SK-N-SH treated with all-trans-retinoic acid at 6 μM for 48 hours (cell line): ENCODE measurements at places on chromosomes 12 and 14.

- ATAC-seq: no peak
Observed at GRCh38 chr14:35821564-35822411, 4.3 kb upstream of the BRMS1L start.

DNA sequence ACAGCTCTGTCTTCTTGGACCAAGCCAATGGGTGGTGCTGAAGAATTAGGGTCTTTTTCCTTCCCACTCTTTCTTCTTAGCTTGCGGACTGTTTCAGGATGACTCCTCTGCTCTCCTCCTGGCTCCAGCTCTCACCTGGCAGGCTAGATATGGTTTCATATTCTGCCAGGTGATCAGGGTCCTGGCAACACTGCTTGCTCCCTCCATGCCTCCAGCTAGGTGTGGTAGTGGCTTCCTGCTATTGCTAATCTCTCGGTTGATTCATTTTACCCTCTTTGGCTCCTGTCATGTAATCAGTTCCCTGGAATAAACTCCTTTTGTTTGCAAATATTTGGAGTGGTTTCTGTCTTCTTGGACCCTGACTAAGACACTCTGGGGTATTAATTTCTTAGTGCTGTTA lies 4.3 kb upstream of the GZMH start:
- ATAC-seq: no peak

DNA sequence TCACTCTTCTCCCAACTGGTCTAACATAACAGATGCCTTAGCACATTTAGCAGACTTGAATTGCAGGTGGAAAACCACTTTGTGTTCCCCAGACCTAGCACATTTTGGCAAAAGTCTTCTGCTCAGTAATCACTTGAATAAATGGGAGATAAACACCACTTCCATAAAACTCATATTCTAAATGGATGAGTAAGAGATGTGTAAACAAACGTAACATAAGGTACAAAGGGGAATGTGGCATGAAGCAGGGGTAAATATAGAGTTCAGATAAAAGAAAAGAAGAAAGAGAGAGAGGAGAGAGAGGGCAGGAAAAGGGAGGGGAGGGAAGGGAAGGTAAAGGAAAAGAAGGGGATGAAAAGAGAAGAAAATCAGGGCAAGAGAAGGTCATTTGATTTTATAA lies 17.0 kb upstream of the KERA start:
- no peak for ATAC-seq

- no peak for ATAC-seq
Observed at GRCh38 chr14:55645145-55645544, 65.1 kb downstream of the KTN1 start.

DNA sequence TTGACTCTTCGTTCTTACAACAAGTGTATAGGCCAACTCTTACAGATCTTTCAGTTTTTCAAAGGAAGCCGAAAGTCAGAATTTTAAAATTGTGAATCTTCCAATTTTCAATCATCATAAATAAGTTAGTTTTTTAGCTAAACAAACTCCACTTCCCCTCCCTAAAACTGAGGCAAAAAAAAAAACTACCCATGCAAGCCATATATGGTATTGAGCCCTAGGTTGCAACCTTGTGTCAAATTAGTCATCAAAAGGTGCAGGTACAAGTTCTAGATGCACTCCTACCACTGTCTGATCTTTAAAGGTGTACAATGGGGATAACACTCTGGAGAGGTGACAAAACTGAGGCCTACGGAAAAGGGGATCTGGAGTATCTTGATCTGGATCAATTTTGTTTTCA lies 97.9 kb downstream of the PAWR start:
- ATAC-seq: no peak

- ATAC-seq: peak; percentile 91
Observed at GRCh38 chr12:32106517-32107358, at the start of gene BICD1. Gene BICD1, plus strand, starts transcription at chr12:32106847. Its CDS starts 485 bp downstream, at chr12:32107332.

- ATAC-seq: no peak
Observed at GRCh38 chr14:96889091-96889490, 91.9 kb downstream of the VRK1 start.

- no peak for ATAC-seq
Observed at GRCh38 chr12:119047641-119048040, 66.3 kb downstream of the SRRM4 start.

DNA sequence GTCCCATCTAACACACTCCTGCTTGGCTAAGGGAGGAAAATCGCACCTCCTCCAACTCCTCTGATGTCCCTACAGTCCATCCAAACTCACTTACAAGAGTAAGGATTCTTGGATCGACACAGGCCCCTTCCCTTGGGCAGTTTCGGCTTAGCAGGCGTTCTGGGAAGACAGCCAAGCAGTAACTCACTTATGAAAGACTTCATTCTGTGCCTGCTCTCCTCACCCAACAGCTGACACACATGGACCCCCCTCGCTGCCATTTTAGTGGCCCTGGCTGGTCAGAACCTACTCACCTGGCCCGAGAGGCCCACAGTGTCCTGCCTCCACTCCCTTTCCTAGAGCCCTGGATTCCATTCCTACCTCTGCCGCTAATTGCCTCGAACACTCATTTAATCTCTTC lies 52.3 kb upstream of the BCL2L14 start:
- ATAC-seq: peak; percentile 51

- ATAC-seq: peak; percentile 7
Observed at GRCh38 chr12:56723889-56724700, 1.0 kb downstream of the NACA start.

GRCh38 chr14:103753774-103754173 lies 38.2 kb downstream of the ZFYVE21 start:
- no peak for ATAC-seq

DNA sequence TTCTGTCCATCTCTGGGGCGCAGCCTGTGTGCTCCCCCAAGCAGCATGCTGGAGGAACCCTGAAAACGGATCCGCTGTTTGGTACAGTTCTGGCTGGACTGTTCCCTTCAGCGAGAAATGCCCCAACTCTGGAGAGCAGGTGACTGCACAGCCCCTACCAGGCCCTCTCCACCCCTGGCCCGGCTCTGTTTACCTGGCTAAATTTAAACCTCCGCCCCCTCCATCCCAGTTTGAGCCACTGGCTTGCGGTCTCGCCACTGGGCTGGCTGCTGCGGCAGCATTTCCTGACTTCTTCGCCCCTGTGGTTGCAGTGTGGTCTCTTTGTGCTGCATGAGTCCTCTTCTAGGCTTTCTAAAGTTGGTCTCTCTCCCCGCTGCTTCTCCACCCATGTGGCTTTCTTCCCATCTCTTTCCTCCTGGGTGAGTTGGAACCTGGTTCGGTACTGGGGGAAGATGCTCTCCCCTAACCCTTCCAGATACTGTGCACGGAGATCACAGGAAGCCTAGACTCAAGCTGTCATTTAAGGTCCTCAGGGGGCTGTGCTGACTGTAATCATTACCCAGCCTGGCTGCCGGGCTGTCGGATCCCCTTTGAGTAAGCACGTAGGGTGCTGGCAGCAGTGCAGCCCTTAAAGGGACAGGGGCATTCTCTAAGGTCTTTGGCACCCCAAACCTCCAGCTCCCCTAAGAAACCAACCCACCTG lies 60.6 kb downstream of the FBXL14 start:
- ATAC-seq: no peak

- peak; percentile 92 for ATAC-seq
Observed at GRCh38 chr14:53306267-53306721, 153.2 kb upstream of the DDHD1 start.
